NCI-H460 (cell line): ENCODE measurements at places on chromosomes 2 and 18.

GRCh38 chr2:191936882-191937405 is 90.1 kb upstream of the CAVIN2 start:
- DNase-seq, result no peak

- DNase-seq, result no peak
Measured at GRCh38 chr2:142992840-142993239, 115.4 kb downstream of the KYNU start.

DNA sequence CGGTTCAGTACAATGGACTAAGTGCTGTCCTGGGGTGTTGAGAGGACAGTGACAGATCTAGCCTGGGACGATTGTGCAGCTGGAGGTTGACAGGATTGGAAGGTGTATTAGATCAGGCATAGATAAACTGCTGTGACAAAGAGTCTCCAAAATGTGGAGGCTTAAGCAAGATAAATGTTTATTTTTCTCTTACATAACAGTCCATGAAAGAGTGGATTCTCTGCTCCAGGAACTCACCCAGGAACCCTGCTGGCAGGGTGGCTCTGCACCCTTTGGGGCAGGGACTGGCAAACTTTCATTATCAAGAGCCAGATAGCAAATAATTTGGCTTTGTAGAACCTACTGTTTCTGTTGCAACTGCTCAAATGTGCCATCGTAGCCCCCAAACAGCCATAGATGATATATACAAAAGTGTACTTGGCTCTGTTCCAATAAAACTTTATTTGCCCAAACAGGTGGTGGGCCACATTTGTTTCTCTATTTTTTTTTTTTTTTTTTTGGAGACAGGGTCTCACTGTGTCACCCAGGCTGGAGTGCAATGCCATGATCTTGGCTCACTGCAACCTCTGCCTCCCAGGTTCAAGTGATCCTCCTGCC is 9.7 kb downstream of the HRH4 start:
- DNase-seq, result no peak

- DNase-seq, result no peak
Measured at GRCh38 chr18:22981274-22982133, 48.4 kb downstream of the RBBP8 start.

DNA sequence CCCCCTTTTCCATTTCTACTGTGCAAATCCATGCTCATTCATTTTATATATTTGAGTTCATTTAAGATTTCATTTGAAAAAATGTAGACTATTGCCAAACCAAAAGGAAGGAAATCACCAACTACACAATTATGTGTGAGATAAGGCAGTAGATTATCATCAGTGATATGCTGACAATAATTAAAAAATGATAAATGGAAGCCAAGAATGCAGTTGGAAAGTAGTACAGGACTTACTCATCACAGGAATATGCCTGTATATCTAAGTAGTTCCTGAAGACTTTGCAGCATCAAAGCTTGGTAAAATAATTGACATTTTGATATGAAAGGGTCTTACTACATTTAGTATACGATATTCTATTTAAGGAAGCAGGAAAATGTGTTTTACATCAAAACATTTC is 166.1 kb upstream of the OTX1 start:
- DNase-seq, result no peak

DNA sequence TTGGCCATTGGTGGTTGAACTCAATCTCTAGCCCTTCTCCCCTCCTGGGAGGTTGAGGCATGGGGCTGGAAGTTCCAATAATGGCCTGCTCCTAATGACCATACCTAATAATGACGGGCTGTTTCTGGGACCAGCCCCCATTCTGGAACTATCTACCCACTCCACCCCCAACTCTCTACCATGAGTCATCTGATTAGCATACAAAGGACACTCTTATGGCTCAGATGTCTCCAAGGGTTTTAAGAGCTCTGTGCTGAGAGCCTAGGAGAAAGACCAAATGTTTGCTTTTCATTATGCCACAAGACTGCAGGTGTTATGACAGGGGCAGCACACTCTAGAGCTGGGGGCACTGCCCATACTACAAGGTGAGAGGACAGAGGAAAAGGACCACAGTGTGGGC is 137.0 kb upstream of the NCKAP5 start:
- DNase-seq, result no peak

GRCh38 chr2:96092951-96093350 is 23.4 kb downstream of the ADRA2B start:
- no peak for DNase-seq

GRCh38 chr18:43507842-43508481 is 230.7 kb upstream of the SYT4 start:
- no peak for DNase-seq

DNA sequence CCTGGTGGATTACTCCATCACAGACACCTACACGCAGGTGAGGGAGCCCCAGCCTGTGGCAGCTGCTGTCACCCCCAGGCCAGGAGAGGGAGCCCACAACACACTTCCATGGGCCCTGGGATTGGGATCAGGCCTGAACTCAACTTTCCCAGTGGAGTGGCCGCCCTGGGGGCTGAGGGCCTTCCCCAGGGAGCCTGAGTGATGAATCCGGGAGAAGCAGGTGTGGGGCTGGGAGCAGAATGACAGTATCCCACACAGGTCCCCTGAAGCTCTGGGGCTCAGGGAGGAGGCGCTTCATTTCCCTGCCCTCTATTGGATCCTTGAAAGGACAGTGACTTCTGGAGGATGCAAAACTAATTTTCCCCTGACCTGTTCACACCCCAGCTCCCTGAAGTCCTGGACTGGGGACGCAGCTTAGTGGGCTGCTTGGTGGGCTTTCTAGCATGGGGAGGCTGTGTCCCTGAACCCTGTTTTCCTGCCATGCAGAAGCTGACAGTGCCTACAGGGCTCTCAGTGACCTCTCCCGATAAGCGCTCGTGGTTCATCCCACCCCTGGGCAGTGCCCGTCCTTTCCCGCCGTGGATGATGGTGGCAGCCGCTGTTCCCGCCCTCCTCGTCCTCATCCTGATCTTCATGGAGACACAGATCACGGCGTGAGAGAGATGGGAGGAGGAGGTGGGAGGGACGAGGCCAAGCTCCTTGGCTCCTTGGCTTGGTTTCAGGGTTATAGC is 11.0 kb downstream of the SLC4A3 start:
- DNase-seq, result no peak

GRCh38 chr18:7370802-7371201 is 139.9 kb downstream of the LRRC30 start:
- DNase-seq, result no peak

- DNase-seq, result no peak
Measured at GRCh38 chr2:240351088-240351741, 84.2 kb upstream of the GPC1 start.

GRCh38 chr2:229714736-229715541 is 584 bp upstream of the DNER start:
- DNase-seq, result peak; percentile 74

GRCh38 chr2:181376442-181376841 is 80.7 kb upstream of the ITGA4 start:
- no peak for DNase-seq

DNA sequence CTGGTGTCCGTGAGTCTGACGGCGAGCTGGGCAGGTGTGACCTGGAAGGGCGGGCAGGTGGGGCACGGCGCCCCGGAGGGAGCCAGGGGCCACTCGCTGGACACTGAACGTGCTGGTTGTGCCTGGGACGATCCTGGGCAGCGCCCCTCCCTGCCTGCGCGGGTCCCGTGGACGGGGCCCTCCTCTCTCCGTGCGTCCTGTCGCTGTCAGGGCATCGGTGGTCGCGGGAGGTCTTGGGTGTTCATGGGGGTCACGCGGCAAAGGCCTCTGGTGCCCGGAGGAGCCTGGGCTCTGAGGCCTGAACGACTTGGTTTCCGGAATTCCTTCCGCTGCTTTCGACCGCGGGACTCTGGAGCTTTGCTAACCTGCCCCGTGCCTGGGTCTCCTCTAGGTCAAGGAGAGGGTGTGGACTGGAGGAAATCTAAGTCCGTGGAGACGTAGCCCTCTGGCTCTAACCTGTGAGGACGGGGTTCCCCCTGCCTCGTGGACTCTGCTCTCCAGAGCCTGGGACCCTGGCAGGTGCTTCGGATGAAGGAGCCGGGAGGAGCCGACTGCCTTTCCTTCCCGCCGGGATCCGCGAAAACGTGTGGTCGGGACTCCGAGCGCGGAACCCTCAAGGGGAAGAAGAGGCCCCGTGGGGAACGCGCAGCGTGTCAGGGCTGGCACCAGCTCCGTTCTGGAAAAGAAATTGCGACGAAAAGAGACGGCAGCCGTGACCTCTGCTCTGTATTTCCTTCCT is 14.7 kb downstream of the SOX11 start:
- no peak for DNase-seq

GRCh38 chr2:45167920-45168629 is 158.8 kb upstream of the SIX2 start:
- DNase-seq, result no peak

GRCh38 chr2:144477281-144477956 is 42.5 kb downstream of the ZEB2 start:
- no peak for DNase-seq

DNA sequence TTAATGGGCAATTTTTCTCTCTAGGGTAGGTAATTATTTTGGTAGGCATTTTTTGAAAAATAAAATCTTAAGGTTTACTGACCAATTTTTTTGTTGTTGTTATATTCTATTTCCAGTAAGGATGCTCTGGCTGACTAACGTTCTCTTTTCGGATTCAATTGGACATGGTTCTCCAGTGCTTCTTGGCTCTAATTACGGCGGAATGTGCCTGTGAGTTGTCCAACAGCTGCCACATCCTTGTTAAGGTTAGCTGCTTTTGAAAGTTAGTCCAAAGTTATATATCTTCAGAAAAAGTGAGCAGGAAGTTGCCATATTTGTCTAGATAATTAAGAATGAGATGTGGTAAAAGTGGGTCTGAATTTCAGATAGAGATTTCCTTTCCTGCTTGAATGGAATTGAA is 45.8 kb upstream of the SMIM21 start:
- DNase-seq, result no peak

- DNase-seq, result no peak
Measured at GRCh38 chr2:152611458-152612231, 105.6 kb downstream of the PRPF40A start.

GRCh38 chr2:169354244-169354643 is 8.1 kb downstream of the LRP2 start:
- no peak for DNase-seq

- DNase-seq, result no peak
Measured at GRCh38 chr2:54077088-54077900, 38.1 kb upstream of the ACYP2 start.

GRCh38 chr18:2237706-2238105 is 333.6 kb downstream of the METTL4 start:
- DNase-seq, result no peak

GRCh38 chr2:164847981-164848741 is 6.5 kb upstream of the COBLL1 start:
- no peak for DNase-seq

GRCh38 chr2:177393203-177393755 is 706 bp downstream of the AGPS start:
- no peak for DNase-seq

DNA sequence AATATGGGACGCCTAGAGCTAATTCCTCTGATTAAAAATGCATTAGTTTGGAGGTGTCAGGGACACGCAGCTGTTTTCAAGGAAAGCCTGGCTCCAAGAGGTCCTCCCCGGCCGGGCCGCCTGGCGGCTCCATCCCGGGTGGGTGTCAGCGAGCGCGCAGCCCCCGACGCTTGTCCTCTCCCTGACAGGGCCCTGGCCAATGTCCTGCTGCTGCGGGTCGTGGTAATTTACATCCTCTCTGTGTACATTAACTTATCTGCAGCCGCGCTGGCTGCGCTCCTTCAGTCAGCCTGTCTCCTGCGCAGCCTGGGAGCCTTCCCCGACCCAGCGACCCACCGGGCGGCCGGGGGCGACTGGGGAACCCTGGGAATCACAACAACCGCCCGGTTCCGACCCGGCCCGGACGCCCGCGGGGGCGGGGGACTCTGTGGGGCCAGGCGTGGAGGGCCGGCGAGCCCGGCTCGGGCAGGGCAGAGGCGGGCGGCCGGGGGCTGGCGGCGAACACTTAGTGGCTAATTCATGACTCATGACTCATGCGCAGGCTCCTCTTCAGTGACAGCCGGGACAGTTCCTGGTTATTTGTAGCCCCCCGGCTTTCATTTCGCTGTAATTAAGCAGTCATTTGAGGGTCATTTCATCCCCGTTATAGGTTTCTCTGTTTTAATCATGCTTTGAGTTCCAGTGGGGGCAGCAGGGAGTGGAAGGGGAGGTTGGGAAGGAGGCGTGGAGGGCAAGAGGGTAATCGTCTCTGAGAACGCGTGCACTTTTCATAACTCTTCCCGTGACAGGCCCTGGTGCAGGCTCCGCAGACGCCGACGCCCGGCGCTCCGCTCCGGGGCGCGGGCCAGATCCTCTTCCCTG is 141.9 kb upstream of the CTAGE1 start:
- DNase-seq, result no peak

GRCh38 chr2:117068371-117068770 is 746.1 kb upstream of the DDX18 start:
- no peak for DNase-seq

DNA sequence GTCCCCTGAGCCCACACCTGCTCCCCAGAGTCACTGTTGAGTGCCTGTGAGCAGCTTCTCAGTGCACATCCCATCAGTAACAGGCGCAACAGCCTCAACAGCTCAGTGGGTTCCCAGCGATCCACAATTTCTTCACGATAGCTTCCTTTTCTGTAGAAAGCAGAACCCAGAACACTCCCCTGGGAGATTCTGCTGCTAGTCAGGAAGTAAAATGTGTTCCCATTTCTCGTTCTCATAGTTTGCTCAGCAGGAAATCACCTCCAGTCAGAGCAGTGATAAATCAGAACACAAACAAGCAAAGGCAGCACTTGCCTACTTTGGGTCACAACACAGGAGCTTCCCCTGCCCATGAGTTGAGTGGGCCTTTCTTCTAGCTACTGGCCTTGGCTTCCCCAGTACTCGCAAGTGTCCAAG is 48.9 kb upstream of the ATG16L1 start:
- DNase-seq, result no peak
